Activated CD4-positive, alpha-beta T cell treated with anti-CD3 and anti-CD28 coated beads, Interleukin-2, Interleukin-6, amounts not matched to agents 100 ng/mL and 50 ng/mL, durations not matched to agents 16 hours and 8 hours (primary cell): ENCODE measurements at places on chromosomes 7 and 10.
A peak's percentile ranks its signal among the peaks of the same experiment; 100 is the strongest.

DNA sequence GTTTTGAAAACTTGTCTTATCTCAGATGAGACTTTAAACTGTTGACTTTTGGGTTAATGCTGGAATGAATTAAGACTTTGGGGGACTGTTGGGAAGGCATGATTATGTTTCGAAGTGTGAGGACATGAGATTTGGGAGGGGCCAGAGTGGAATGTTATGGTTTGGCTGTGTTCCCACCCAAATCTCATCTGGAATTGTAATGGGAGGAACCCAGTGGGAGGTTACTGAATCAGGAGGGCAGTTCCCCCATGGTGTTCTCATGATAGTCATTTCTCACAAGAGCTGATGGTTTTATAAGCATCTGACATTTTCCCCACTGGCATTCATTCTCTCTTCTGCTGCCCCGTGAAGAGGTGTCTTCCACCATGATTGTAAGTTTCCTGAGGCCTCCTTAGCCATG, 13.8 kb upstream of the POT1 start:
- DNase-seq = no peak

DNA sequence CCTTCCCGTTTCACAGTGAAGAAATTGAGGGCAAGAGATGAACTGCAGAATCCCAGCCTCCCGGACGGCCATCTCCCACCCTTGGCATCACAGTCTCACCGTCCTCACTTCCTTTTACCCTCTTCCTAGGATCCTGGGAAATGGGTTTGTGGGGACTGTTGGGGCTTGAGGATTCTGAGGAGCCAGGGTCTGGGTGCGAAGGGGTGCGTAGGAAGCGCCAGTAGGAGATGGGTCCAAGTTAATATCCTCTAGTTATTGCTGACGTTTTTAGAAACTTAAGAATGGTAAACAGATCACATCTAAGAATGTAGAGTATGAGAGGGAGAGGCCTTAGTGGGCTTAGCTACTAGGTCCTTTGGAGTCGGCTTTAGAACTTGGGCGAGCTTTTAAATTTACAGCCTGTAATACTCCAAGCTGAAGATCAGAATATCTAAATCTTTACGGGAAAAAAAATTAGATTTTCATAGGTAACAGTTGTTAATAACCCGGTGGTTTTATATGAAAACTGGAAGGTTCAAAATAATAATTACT, 696 bp downstream of the MALSU1 start:
- DNase-seq = no peak

DNA sequence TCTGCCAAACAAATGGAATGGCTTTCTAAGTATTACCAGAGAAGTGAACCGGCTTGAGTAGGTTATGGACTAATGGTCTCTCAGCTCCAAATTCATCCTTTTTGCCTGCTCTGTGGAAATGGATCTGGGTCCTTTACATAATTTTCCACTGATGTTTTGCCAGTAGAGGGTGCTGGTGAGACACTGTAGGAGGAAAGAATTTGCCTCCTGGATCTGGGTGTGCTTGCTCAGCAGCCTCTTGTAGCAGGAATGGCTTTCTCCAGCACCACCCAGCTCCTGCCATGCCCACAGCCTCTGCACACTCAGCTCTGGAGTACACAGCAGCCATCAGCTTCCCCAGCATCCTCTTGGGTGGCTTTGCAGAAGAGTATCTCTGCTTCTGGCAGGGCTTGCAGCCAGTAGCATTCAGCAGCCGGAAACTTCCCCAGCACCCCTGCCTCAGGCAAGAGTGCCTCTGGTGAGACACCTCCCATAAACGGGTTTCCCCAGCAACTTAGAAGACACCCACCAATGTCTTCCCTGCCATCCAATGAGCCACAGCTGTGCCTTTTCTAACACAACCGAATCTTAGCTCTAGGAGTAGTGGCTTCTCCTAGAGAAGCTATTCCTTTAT, 235.0 kb upstream of the PLPP4 start:
- DNase-seq = peak; percentile 61

- no peak for DNase-seq
These were observed 504.4 kb downstream of the GALNT17 start for GRCh38 chr7:71636329-71636728.
